ENCODE measurements at places on chromosomes 4 and X.

DNA sequence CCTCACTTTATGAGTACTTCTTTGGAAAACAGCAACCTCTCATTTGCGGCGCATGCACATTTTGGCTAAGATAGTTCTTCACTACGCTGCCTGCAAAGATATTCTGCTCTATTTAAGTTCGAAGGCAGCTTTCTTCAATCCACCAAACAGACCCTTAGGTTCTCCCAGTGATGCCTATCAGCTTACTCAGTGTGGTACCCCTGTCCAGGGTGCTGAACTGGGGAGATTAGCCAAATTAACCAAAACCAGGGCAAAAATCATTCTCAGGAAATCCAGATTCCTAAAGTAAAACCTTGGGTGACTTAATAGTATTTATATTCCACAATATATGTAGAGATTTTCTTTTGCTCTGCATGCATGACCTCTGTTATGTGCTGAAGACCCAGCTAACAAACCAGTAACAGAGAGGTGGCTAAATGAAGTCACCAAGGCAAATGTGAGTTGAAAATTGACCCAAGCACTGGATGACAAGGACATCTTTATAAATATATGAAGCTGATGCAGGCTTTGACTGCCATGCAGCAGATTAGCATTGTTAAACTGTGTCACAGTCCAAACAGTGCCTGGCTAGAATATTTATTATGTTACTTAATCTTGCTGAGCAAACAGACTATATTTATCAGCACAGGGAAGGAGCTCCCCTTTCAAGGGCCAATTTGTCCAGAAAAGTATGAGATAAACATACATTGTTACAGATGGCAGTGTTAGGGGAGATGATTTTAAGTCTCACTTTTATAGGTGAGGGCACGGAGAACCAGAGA lies 418.2 kb downstream of the STIM2 start:
- DNase-seq: no peak

DNA sequence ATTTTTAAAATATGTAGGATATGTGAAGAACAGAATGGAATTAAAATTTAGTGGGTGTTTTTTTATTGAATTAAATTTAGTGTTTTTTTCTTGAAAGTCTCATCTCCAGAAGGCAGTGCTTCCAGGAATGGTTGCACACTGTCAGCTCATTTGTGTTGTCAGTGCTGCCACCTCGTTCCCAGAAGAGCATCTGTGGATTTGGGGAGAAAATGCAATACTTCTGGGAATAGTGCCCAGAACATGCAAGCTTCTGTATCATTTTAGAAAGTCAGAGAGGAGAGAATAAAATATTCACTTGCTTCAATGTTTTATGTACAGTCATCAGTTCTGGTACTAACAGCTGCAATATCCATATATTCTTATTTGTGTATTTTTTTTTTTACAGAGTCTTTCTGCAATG lies 608.8 kb downstream of the PCDH7 start:
- DNase-seq: no peak

DNA sequence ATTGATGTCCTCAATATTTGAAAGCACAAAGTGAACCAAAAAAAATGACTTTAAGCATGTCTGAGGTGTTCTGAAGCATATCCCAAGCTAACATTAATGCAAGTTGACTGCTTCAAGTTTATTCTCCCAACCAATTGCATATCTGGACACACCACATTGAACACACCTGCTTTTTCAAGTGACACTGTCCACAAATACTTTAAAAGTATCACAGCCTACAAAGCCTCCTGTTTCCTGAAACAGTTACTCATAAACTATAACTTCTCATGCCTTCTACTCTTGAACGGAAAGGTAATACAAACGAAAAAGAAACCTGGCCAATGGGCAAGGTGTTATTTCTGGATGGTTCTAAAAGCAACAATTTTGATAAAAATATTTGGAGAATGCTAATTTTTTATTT lies 1.1 kb downstream of the CDKL2 start:
- DNase-seq: no peak

GRCh38 chr4:38332699-38333098 lies 331.3 kb upstream of the KLF3 start:
- DNase-seq: no peak

GRCh38 chrX:56499372-56499771 lies 64.1 kb upstream of the UBQLN2 start:
- no peak for DNase-seq

- no peak for DNase-seq
Observed at GRCh38 chr4:2354760-2355159, 63.7 kb downstream of the ZFYVE28 start.

GRCh38 chr4:15683143-15683495 lies 1.5 kb downstream of the FAM200B start:
- no peak for DNase-seq

DNA sequence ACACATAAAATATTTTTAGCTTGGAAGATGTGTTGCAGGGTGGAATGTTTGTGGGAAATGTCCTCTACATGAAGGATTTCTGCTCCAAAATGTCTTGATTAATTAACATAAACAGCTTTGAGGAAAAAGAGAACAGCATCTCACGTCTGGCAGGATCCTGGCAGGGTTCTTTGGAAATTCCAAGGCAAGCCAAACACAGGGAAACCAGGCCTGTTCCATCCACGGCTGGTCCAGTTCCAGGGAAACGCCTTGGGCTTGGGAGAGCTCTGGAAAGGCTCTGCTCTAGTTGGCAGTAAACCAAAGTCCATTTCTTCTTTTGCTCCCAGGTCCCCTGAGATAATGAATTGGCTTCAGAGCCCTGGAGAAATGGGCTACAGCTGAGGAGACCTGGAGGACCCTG lies 42.4 kb upstream of the GAB1 start:
- DNase-seq: no peak

DNA sequence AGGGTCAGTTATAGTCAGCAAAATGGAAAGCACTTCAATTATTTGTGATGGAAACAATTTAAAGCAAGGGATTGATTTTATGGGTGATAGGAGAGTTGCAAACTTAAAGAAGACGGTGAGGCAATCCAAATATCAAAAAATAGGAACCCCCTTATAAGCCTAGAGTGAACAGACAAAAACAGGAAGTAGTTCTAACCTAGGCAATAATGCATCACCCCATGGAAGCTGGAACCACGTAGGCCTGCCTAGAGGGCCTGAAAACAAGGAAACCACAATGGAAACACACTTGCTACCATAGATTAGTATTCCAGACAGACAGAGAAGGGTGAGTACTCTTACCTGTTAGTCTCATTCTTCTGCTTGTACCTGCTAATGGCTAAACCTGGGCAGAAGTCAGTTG lies 13.5 kb upstream of the GK2 start:
- no peak for DNase-seq

DNA sequence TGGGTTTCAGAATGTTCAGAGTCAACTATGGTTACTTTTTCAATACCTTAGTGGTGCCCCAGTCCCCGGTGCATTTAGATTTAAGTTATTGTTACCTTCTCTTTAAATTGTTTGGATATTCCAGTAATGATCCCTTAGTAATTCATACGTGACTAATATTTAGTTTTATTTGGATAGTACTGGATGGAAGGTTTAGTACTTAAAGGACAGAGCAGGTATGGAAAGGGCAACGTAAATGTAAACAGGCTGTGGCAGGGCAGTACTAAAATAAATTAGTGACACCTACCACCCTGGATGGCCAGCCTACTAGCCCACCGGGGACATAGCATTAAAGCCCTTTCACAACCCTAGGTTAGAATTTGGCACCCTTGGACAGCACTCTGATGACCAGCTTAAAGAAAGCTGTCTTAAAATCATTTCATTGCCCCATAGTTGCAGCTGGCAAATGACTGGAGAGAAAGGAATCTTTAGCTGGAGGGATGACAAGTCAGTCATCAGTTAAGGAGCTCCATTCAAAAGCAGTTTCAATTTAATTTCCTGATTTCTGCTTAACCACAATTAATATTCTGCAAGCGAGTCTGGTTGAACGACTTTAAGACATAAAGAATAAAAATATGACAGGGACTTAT lies 16.4 kb downstream of the PLP1 start:
- no peak for DNase-seq

DNA sequence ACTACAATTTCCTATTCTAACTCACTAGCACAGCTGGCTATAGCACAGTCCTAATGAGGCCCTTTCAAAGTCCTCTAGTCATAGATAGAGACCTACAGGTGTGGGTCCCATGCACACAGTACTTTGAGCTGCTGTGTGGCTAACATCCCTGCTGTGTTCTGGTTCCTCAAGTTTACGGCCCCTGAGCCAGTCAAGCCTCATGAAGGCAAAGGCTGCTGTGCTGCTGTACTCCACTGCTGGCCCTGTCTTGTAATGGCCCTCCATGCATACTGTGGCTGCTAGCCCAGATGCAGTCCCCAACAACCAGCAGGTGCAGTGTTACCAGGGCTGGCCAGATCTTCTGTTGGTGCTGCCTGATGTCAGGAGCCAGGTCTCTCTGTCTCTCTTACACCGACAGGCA lies 23.4 kb upstream of the ENPEP start:
- no peak for DNase-seq

GRCh38 chr4:112978691-112979472 lies 70.6 kb upstream of the ANK2 start:
- no peak for DNase-seq

DNA sequence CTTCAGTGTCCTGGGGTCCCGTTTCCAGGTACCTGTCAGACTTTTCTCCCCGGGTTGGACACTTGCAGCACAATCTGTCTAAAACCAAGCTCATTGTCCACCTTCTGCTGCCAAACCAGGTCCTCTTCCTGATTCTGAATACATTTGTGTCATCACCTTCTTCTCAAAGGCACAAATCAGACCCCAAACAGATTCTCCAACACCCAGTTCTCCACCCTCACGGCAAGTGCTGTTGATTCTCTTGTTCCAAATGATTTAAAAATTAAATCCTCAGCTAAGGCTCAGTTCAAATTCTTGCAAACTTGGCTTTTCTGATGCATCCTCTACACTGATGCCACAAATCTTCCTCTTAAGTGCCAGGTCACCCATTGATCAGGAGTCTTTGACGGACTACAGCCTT lies 122.5 kb upstream of the LDB2 start:
- no peak for DNase-seq

DNA sequence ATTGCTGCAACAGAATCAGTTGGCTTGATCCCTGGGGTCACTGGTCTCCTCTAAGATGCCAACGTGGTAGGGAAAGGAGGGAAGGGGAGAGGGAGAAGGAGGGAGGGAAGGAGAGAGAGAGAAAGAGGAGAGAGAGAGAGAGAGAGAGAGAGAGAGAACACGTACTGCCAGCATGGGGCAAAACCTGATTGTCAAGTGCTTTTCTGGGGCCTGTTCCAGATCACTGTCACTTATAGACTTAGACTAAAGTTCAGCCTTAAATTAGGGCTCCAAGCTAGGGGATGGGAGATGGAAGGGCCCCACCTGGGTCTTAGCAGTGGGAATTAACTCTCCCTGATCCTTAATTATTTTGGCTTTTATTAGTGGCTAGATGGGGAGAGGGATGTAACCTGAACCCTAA lies 12.9 kb downstream of the SHROOM4 start:
- DNase-seq: no peak

DNA sequence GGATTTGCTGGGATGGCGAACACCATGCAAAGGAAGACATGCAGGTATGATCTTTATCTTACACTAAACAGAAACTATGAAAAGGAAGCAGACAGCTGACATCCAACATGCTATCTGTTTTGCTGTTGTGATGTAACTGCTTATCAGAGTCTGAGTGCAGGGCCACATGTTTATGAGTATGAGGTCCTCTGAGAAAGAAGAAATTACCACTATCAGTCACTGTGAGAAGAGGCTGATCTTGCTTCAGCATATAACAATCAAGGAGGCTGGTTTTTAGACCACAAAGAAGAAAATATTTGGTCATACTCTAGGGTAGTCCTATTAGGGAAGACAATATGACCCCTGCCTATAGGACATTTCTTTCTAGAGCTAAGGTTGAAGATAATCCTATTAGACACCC lies 18.5 kb downstream of the CLGN start:
- no peak for DNase-seq

- DNase-seq: no peak
Observed at GRCh38 chr4:153212736-153213135, 8.5 kb downstream of the TRIM2 start.

DNA sequence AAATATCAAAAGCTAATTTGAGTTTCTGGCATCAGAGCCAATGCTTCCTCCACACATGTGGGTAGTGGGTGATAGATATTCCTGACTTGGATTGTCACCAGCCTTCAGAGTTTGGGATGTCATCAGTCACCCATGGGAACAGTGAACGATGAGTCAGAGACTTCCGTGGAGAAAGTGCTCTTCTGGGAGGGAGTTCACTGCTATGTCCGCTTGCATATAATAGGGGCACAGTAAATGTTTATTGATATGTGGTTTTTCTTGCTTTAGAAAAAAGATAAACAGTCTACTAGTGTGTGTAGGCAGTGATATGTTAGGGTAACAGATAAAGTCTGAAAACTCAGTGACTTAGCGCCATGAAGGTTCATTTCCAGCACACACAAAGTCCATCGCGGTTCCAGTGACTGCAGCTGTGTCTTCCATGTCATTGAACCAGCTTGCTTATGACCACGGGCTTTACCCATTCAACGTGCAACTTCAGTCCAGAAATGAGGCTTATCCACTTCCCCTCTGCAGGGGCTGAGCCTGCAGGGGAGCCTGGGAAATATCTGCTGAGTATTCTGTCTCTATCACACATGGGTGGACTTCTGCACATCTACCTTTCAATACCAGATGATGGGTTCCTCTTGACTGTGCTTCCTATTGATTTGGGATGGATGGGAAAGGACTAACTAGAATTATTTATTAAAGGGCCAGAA lies 87.7 kb upstream of the WWC2 start:
- no peak for DNase-seq

- no peak for DNase-seq
Observed at GRCh38 chr4:48194971-48195370, 60.9 kb upstream of the TXK start.

DNA sequence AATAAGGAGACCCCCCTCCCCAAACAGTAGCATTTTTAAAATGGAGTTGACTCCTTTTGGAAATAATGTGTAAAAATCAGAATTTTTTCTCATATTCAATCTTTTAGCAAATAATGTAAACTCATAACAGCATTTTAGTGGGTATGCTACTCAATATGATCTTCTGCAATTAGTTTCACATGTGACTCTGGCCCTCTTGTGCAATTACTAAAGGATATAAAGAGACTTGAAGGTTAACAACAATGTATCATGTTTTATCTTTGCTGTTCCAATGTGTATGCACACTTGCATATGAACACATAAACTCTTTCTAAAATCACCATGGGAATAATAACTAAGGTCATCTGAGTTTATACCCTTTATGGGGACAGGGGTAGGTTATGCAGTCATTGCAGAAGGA lies 39.9 kb upstream of the RXFP1 start:
- no peak for DNase-seq

- no peak for DNase-seq
Observed at GRCh38 chr4:184831153-184831552, 5.4 kb upstream of the ACSL1 start.

DNA sequence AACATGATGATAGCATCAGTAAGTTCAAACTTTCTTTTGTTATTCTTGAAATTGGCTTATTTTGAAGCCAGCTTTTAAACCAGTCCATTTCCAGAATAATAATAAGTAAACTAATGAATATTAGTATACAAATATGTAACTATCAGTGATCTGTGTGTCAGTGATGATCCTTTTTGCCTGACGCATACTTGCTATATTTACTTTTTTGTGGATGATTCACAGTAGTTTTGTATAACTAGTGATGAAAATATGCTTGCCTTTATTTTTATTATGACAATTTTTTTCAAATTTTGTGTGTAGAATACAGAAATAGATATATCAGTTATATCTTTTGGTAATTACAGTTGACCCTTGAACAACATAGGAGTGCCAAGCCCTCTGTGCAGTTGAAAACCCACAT lies 49.5 kb downstream of the USP53 start:
- no peak for DNase-seq
